Sciatic nerve (tissue), 2 donors: ENCODE measurements at places on chromosomes 2 and 18. TPM values are rescaled to one million over a fixed set of nuclear protein-coding genes. Genes with fewer than 3 reads are reported as not detected.

- peak; percentile 41 for DNase-seq
Measured at GRCh38 chr2:120398051-120398995, 52.4 kb downstream of the INHBB start.

Gene FAM228A
- 3.9 TPM for total RNA-seq

DNA sequence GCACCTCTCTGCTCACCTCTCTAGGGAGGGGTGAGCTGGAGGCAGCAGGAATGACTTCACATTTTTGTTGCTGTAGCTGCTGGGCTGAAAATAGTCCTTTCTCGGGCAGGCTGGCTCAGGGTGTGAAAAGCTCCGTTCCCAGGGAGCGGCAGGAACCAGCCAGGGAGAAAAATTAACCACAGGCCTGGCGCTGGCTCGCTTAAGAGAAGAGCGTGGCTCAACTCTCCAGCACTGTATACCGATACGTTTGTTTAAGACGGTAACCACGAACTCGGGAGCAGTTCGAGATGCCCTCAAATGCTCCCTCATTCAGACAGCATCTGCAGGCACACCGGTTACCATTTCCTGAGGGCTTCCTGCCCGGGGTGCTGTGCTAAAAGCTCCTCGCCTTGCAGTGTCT, 129.6 kb downstream of the CELF4 start:
- DNase-seq, result no peak

Gene TMEM200C
- 0.94 TPM for total RNA-seq

DNA sequence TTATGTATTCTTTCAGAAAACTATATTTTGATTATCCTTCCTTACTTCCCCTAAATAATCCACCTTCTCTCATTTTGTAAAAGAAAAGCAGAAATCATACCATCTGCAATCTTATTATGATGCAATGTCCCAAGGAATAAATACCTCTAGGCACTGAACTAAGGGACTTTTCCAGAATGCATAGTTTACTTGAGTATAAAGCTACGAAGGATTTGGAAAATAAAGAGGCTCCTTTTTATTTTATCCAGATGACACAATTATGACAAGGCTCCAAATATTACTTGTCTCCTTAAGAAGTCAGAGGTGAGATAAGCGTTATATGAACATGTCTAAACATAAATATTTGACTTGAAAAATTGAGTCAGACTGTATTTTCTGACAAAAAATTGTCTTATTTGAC, 72.1 kb downstream of the COL3A1 start:
- no peak for DNase-seq

DNA sequence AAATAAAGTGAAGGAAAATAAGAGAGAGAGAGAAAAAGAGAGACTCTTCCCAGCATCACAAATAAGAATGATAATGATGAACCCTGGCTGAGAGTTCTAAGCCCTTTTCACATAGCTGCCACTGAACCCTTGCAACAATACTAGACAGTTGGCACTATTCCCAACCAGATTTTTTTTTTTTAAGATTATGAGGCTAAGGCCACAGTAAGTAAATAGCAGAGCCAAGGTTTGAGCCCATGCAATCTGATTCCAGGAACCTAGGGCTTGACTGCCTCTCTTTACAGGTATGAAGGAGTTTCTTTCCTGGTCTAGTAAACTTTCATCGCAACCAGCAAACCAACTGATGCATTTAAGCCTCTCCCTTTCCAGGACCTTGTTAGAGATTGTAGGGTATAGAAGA, 424.6 kb downstream of the NCKAP5 start:
- no peak for DNase-seq

Gene PSTPIP2
- 10.0 TPM for total RNA-seq

Gene UGT1A6
- total RNA-seq, result not detected

- DNase-seq, result no peak
Measured at GRCh38 chr2:217316743-217317142, 456.9 kb upstream of the TNP1 start.

Gene ATOH8
- 57.2 TPM for total RNA-seq
